ENCODE measurements at places on chromosomes 1 and 21.

DNA sequence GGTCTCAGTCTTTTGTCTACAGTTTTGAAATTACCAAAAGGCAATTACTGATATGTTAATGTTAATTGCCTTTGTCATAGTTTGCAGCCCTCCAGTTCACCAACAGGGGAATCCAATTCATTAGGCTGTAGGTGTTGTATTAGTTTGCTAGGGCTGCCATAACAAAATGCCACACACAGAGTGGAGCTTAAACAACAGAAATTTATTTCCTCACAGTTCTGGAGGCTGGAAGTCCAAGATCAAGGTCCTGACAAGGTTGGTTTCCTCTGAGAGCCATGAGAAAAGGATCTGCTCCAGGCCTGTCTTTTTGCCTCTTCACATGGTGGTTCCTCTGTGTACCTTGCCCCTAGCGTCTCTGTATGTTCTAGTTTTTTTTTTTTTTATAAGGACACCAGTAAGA lies 1.3 kb downstream of the RTCA start:
- no peak for DNase-seq

GRCh38 chr1:8915446-8915845 lies 30.2 kb upstream of the CA6 start:
- no peak for DNase-seq

- no peak for DNase-seq
Observed at GRCh38 chr1:202587859-202588485, 122.3 kb downstream of the SYT2 start.

DNA sequence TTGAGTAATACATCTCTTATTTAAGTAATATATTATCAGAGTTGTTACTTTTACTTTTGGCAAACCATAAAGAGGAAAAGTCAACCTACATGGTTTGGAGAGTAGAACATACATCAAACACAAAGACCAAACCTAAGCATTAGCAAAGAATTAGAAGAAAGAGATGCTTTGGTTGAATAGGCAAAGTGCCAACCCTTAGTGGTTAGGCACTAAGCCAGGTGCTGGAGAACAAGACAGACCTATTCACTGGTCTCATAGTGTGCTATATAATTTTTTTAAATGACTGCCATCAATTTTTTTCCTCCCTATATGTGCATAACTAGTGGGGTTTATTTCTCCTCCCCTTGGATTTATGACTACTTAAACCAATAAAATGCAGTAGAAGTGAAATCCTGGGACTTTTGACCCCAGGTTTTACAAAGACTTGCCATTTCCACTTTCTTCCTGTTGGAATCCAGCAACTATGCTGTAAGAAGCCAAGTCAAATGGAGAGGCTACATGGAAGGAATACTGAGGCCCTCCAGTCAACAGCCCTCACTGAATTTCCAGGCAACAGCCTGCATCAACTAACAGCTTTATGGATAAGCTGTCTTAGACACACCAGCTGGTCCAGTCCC lies 69.8 kb upstream of the HAO2 start:
- DNase-seq = no peak

GRCh38 chr21:33937146-33937545 lies 21.5 kb upstream of the ATP5PO start:
- DNase-seq = no peak

DNA sequence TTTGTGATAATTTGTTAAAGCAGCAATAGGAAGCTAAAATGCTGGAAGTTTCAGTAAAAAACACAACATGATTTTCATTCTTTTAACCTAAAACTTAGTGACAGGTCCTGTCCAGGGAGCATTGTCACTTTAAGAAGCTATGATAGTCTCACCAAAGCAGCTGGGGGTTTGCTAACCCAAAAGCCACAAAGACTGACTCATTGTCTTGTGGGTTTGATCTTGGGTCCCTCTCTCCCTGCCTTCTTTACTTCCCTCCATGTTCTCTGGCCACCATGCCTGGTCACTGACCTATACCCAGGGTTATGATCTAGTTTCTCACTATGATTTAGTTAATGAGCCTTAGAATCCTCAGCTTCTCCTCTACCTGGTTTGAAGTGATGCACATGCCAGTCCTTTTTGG lies 213.5 kb upstream of the PTGFR start:
- DNase-seq = no peak

DNA sequence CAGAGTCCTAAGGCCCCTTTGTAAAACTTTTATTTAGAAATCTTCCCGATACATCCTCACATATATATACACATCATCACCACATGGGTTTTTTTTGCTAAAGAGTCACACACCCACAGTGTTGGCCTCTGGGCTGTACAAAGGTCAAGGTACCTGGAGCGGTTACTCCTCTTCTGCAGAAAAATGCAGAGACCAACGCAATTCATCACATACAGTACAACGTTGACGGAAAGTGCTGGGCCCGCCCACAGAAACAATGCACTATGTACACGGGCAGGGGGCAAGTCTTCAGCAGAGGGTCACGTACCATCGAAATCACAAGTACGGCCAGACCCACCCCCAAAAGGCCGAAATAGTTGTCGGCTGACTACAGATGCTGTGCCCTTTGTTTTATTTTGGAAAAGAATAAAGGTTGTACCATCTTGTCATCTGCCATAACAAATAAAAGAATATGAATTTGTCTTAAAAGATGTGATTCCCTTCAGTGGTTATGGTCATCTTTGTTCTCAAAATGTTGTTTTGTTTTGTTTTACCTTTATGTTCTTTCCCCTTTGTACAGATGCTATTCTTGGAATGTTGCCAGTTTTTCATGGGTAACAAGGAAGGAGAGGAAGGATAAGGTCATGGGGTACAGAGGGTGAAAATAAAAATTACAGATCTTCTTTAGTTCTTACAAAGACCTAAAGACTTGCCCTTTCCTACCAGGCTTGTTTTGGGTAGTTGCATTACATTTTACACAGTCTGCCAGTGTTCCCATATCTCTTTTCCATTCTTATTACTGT lies 15.6 kb downstream of the TAL1 start:
- DNase-seq = no peak

- no peak for DNase-seq
Observed at GRCh38 chr1:154777154-154777553, 92.9 kb downstream of the KCNN3 start.

GRCh38 chr1:22738069-22738435 lies 27.4 kb downstream of the EPHB2 start:
- no peak for DNase-seq

All from D341Med (cell line).